Effector memory CD8-positive, alpha-beta T cell (primary cell): ENCODE measurements at places on chromosomes 2 and 18.

DNA sequence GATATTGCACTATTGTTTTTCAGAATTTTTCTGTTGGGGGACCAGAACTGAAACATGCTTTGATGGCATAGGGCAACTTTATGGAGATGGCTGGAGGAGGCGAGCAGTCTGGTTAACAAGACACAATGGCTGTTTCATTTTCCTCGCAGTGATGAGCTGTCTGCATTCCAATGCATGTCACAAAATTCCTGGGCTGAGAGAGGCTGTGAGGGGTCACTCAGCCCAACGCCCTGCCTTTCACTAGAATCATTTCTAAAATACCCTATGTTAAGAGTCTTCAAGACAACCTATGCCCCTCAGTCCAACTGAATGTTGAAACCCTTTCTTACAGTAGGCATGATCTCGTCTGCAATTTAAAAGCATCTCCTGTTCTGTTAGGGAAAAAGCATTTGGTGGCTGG lies 1090.0 kb downstream of the BCL11A start:
- no peak overlapping the region for H3K27ac ChIP-seq
- no peaks in the 10 kb centered on the region for H3K27me3 ChIP-seq
- H3K4me3 ChIP-seq: no peak overlapping the region
- DNase-seq: no peak

- no peak overlapping the region for H3K27ac ChIP-seq
- no peaks in the 10 kb centered on the region for H3K4me1 ChIP-seq
Observed at GRCh38 chr2:2839782-2840531, 508.9 kb upstream of the MYT1L start.

DNA sequence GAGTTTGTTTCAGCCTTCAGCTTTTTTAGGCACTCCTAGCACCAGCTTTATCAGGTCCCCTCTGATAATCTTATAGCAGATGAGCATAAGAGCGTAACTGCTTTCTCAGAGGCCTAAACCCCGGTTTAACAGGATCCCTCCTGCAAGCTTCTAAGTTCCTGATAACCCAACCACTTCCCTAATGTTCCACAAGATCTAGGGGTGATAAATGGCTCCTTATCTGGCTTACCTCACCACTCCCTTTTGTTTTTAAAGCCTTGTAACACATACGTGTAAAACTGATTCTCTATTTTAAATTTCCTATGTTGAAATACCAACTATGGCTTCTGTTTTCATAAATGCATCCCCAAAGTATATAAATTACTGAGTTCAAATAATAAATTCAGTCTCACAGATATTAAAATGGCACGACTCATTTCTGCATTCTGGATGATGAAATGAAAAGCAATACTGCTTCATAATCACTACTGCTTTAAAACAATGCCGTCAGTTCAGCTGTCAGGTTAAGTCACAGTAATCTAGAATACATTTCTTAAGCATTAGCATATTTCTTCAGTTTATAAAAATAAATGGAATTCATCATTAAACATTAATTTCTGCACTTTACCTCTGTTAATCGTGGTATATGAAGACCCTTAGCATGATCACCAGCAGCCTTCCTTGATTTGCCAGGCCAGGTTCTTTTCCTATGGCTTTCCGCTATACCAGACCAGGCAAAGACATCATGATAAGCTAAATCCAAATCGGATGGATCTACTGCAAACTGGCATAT lies 126.3 kb downstream of the C2orf74 start:
- H3K4me1 ChIP-seq: peaks cover 4% of the 10 kb centered on the region
- H3K27me3 ChIP-seq: no peaks in the 10 kb centered on the region
- H3K27ac ChIP-seq: no peak overlapping the region
- H3K4me3 ChIP-seq: no peak overlapping the region

DNA sequence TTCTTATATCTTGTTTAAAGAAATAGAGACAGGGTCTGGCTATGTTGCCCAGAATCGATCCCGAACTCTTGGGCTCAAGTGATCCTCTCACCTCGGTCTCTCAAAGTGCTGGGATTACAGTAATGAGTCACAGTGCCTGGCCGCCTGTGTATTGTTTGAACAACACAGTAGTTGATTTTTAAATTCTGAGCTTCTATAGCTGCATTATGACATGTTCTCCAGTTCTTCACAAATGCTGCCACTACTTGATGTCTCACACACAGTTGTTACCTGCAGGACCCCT lies 7.7 kb upstream of the RHOB start:
- H3K36me3 ChIP-seq: no peaks in the 10 kb centered on the region
- no peak overlapping the region for H3K4me3 ChIP-seq
- DNase-seq: no peak
- no peaks in the 10 kb centered on the region for H3K4me1 ChIP-seq
- H3K27me3 ChIP-seq: peaks cover 50% of the 10 kb centered on the region

- no peak for DNase-seq
- no peak overlapping the region for H3K4me3 ChIP-seq
- no peak overlapping the region for H3K27ac ChIP-seq
- H3K4me1 ChIP-seq: no peaks in the 10 kb centered on the region
- H3K36me3 ChIP-seq: no peaks in the 10 kb centered on the region
- H3K27me3 ChIP-seq: peaks cover under 1% of the 10 kb centered on the region
Observed at GRCh38 chr18:78431606-78432005, 548.0 kb upstream of the SALL3 start.

DNA sequence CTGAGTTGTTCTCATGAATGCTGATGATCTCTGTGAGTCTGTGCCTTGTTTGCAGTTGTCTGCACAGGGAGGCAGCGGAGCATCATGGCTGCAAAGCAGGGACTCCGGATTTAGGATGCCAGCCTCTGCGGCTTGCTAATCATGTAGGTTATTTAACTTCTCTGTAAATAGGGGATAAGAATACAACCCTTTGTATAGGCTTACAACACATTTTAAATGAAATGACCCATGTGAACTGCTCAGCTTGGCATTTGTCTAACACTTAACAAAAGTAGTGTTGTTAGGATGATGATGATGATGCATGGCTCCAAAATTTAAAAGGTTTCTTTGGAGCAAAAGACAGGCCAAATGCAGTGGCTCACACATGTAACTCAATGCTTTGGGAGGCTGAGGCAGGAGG lies 19.4 kb downstream of the DYTN start:
- no peak overlapping the region for H3K27ac ChIP-seq
- H3K36me3 ChIP-seq: no peaks in the 10 kb centered on the region
- peaks cover 48% of the 10 kb centered on the region for H3K27me3 ChIP-seq
- no peak overlapping the region for H3K4me3 ChIP-seq

GRCh38 chr2:192059266-192059665 lies 135.5 kb downstream of the TMEFF2 start:
- peaks cover 5% of the 10 kb centered on the region for H3K27me3 ChIP-seq
- no peaks in the 10 kb centered on the region for H3K4me1 ChIP-seq
- H3K36me3 ChIP-seq: no peaks in the 10 kb centered on the region
- H3K27ac ChIP-seq: no peak overlapping the region
- H3K4me3 ChIP-seq: no peak overlapping the region
- no peak for DNase-seq

GRCh38 chr2:63719052-63719451 lies 122.6 kb upstream of the UGP2 start:
- H3K4me3 ChIP-seq: no peak overlapping the region
- H3K27ac ChIP-seq: no peak overlapping the region
- H3K4me1 ChIP-seq: no peaks in the 10 kb centered on the region

GRCh38 chr2:46530639-46531038 lies 51.3 kb downstream of the TMEM247 start:
- peaks cover 4% of the 10 kb centered on the region for H3K36me3 ChIP-seq
- H3K4me3 ChIP-seq: no peak overlapping the region
- no peak overlapping the region for H3K27ac ChIP-seq
- peaks cover 18% of the 10 kb centered on the region for H3K4me1 ChIP-seq
- no peak for DNase-seq
- H3K27me3 ChIP-seq: no peaks in the 10 kb centered on the region

DNA sequence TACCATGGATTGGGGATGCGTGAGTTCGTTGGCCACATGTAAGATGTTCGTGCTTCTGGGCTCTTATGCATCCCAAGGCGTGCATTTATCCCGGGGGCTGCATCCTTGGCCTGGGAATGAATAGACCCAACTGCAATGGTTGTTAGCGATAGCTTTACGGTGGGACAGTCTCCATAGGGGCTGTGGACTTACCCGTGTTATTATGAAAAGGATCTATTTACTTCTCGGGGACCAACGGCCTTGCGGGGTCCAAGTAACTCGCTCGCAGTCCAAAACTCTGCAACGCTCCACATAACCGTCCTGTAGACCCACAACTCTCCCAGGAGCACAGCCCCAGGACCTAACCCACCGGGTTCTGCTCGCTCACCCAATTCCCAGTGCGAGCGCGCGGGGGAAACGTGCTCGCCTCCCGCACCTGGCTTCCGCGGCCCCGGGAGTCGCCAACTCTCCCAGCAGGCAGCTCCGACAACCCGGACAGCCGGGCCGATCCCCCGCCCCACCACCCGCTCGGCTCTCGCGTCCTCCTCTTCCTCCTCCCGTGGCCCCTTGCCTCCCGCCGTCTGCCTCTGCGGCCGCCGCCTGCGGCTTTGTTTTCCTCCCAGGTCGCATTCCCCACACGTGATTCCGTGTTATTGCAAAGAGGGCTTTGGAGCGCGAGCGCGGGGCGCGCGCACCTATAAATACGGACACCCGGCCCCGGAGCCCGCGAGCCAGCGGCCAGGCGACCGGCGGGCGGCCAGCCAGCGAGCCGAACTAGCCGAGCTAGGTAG lies at the start of gene CABLES1:
Gene CABLES1, plus strand, starts transcription at position 706 of the 770 bp plus-strand sequence. CDS start 278 bp downstream, outside the sequence.
- H3K4me1 ChIP-seq: peaks cover 8% of the 10 kb centered on the region
- DNase-seq: no peak
- H3K27ac ChIP-seq: no peak within 1 kb of the TSS
- no peaks in the 10 kb centered on the region for H3K36me3 ChIP-seq
- H3K27me3 ChIP-seq: peaks cover 30% of the 10 kb centered on the region

DNA sequence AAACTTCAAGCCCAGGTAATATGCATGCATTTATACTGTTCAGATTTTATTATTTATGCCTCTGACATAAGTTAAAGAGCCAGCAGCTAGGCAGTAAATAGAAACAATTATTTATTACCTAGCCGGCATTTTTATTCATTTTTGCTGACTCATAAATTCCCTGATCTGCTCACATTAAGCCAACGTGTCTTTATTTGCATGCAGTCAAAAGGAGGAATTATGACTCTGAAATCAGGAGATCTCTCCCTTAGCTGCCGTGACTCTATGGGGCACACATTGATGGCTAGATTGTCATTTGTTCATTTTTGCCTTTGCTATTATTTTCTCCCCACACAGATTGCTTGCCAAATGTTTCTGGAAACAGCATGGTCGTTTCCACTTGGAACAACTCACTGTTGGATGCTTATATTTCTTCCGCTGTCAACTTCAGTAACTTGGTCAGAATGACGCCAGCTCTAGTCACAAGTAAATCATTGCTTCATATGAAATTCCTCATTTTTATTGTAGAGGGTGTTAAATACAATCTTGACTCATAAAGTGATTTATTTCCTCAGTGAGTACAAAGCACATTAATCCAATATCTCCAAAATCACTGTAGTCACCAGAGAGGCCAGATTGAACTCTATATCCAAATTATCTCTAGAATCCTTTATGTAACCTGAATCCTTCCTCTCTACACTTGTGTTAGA lies 15.9 kb upstream of the ZBTB14 start:
- H3K4me1 ChIP-seq: peaks cover 21% of the 10 kb centered on the region
- no peaks in the 10 kb centered on the region for H3K36me3 ChIP-seq
- H3K27me3 ChIP-seq: no peaks in the 10 kb centered on the region
- no peak for DNase-seq
- H3K4me3 ChIP-seq: peak overlapping the region; percentile 1

- peak overlapping the region; percentile 94 for H3K4me3 ChIP-seq
- peaks cover 55% of the 10 kb centered on the region for H3K36me3 ChIP-seq
- no peaks in the 10 kb centered on the region for H3K27me3 ChIP-seq
- H3K27ac ChIP-seq: peak overlapping the region; percentile 96
- H3K4me1 ChIP-seq: peaks cover 30% of the 10 kb centered on the region
Observed at GRCh38 chr18:23504720-23505119, 1.4 kb downstream of the RMC1 start.

DNA sequence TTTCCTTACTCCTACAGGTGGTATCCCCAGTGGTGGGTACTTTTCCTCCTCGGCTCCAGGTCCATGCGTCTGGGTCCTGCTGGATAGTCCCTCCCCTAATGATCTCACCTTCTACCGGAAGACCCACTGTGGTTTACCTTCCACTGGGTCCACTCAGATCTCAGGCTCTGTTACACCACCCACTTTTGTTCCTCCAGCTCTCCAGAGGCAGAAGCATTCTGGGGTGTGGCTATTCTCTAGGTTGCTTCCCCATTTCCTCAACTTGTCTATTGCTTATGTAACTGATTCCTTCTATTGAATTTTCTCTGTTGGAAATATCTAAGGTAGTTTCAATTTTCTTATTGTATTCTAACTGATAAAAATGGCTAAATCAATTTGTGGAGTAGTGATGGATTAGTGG lies 87.6 kb upstream of the GALNT5 start:
- H3K4me1 ChIP-seq: no peaks in the 10 kb centered on the region
- peaks cover 11% of the 10 kb centered on the region for H3K27me3 ChIP-seq
- DNase-seq: no peak
- H3K4me3 ChIP-seq: no peak overlapping the region
- no peak overlapping the region for H3K27ac ChIP-seq
- H3K36me3 ChIP-seq: no peaks in the 10 kb centered on the region

DNA sequence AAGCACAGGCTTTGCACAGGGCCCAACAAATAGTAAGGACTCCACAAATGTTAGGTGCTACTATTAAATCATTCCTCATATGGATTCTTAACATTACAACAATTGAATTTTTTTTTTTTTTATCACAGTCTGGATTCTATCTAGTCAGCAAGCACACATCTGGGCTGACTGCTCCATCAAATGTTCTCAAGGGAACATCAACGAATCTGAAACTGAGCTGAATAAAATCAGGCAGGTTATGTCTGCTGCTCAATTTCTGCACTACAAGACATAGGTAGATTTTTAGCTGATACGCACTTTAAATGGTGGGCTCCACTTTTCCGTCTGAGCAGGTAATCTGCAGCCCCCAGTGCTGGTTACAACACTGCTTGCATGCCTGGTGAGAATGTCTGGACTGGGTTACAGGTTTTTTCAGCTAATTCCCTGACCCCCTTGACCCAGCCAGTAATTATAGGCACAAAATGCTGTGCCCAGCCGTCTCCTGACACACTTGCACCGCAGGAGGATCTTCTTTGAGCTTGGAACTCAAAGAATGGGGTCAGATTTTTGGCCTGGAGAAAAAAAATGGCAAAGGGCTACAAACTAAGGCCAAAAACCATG lies 44.6 kb downstream of the ADD2 start:
- H3K36me3 ChIP-seq: no peaks in the 10 kb centered on the region
- no peak overlapping the region for H3K4me3 ChIP-seq
- peaks cover 13% of the 10 kb centered on the region for H3K27me3 ChIP-seq

DNA sequence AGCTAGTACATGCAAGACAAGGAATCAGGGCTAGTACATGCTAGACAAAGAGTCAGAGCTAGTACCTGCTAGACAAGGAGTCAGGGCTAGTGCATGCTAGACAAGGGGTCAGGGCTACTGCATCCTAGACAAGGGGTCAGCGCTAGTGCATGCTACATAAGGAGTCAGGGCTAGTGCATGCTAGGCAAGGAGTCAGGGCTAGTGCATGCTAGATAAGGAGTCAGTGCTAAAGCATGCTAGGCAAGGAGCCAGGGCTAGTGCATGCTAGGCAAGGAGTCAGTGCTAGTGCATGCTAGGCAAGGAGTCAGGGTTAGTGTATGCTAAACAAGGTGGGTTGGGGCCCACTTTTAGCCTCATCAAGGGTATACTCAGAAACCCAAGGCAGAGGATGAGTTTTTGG lies 90.1 kb upstream of the FAM136A start:
- no peak for DNase-seq
- H3K4me3 ChIP-seq: no peak overlapping the region
- H3K27me3 ChIP-seq: peaks cover 39% of the 10 kb centered on the region

- no peak overlapping the region for H3K4me3 ChIP-seq
- peaks cover 47% of the 10 kb centered on the region for H3K27me3 ChIP-seq
- DNase-seq: no peak
- no peak overlapping the region for H3K27ac ChIP-seq
- no peaks in the 10 kb centered on the region for H3K4me1 ChIP-seq
- peaks cover 2% of the 10 kb centered on the region for H3K36me3 ChIP-seq
Observed at GRCh38 chr2:160091381-160091780, 29.0 kb upstream of the PLA2R1 start.
